ENCODE measurements at places on chromosomes 2 and 18.
A peak's percentile ranks its signal among the peaks of the same experiment; 100 is the strongest.

GRCh38 chr18:76697441-76697901, 124.9 kb upstream of the ZNF236 start:
- DNase-seq: no peak

- DNase-seq: peak; percentile 15
These were observed at the start of gene CHST10 for GRCh38 chr2:100416935-100417710. TSS of gene CHST10 (minus strand) at chr2:100417668. CDS start at chr2:100406675, 10,993 bp downstream.

DNA sequence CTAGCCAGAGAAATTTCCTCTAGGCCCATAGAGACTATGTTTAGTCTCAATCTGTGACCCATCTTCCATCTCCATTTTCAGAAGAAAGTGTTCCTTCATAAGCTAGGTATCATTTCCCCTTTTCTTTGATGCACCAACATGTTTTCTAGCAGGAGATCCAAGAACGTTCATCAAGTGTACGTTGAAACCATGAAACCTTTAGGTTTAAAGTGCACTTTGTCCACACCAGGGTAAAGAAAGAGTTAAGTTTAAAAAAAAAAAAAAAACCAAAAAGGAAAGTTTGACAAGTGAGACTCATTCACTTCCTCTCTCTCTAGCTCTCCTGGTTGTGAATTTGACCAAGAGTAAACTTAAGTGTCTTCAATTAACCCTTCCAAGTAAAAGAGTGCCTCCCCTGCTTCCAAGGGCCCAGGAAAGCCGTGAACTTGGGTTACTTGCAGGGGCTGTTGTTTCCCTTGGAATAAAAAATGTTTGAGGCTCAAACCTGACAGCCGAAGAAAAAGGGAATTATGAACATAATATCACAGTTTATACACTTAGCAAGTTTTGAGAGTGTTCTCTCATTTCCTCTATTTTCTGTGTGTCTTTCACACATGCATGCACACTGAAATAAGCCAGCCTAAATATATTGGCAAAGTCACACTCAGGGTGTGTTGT, 56.7 kb downstream of the LBH start:
- no peak for DNase-seq

- DNase-seq: no peak
These were observed 107.6 kb downstream of the STRN start for GRCh38 chr2:36858551-36859365.

- no peak for DNase-seq
These were observed 159.8 kb downstream of the METTL4 start for GRCh38 chr18:2411381-2411960.

DNA sequence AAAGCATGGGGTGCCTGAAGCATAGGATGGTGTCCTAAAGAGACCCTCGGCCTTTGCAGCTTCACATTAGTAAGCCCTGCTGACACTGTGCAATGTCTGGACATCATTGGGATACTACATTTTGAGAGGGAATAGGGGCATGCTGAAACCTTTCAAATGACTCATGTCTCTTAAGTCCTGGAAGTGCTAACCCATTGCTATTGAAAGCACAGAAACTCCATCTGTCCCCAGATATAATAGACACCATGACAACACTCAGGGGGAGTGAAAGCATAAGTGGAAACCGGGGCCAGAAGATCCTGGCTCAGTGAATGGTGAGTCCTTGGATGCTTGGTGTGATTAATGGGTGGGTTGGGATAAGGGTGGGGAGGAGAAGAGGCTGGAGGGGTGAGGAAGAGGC, 595.5 kb upstream of the ID2 start:
- DNase-seq: no peak

DNA sequence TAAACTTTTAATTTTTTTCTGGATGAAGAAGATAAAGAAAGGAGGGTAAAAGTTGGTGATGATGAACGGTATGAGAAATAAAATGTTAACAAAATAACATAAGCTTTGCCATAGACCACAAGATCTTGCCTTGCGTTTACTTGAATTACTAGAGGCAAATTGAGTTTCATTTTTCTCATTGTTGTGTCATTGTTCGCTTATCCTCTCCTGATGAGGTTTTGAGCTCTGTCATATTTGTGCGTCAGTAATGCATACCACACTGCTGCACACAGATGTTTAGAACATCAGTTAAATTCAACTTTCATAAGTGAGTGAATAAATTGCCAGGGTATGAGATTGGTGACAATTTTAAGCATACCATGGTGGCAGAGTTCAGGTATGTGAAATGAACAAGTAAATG, 843.6 kb downstream of the SUCLG1 start:
- no peak for DNase-seq

DNA sequence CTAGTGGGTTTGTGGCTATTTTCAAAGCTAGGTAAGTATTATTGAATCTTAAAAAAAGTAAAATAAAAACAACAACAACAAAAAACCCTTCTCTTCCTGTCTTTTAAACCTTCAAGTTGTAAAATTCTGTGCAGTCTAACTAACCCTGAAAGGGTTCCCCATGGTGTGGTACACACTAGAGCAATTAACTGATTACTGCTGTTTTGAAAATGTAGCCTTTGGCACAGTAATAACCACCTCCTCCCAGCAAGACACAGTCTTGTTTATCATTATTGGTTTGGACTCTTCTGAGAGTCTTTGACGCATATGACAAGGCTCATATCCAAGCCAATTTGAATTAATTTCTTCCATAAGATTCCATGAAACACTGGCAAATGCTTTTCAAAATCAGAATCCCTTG, 2184.6 kb upstream of the PIK3C3 start:
- no peak for DNase-seq

GRCh38 chr2:121489284-121489683, 41.4 kb upstream of the RNU4ATAC start:
- no peak for DNase-seq

DNA sequence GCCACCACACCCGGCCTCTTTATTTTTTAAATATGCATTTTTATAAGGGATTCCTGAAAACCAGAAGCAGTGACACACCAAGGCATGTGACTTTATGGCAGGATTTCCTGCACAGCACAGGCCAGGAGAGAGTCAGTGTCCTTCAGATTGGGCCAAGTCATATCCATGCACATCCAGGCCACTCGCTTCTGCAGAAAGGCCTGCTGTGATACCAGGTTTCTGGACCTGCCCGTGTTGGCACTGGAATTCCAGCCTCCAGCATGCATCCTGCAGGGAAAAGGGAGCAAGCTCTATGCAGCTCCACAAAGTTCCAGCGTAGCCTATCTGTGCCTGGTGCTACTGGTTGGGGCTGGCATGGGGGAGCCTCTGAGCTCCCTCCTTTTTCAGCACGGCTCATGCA, 36.8 kb downstream of the MEX3C start:
- DNase-seq: no peak

DNA sequence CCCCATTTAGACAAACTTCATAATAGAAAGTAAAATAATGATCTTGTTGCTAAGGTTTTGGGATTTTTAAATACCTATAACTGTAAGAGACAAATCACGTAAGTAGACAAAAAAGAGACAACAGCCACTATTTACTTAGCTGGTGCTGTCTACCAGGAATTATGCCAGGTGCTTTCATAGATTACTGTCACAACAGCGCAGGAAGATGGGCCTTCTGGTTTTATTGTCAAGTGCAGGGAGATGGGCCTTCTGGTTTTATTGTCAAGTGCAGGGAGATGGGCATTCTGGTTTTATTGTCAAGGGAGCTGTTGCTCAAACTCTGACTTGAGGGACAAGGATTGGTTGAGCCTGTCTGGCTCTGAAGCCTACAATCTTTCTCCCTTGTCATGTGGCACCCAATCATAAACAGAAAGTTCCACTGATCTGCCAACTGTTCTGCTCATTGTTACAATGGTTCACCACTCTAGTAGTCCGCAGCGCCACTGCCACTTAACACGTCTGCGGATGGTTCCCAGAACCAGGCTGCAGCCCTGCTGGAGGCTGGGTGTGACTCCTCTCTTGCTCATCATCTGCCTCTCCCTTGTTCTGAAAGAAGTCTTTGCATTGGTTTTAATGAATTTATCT, 95.0 kb downstream of the RNF144A start:
- DNase-seq: no peak

DNA sequence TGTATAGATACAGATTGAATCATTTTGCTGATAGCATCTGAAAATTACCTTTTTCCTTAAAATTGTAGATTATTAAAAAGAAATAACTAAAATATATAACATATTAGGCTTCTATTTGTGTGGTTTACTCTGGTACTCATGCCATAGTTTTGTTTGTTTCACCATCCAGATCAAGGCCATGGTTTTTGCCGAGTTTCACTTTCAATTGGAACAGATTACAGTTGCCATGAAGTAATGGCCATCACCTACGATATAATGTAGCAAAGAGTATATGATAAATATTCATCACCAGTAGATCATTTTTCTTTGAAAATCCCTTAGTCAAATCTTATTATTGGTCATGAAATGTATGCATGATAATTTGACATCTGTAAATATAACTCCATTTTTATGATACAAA, 11.9 kb upstream of the DNAH7 start:
- DNase-seq: no peak

GRCh38 chr2:237674731-237675276, 47.4 kb downstream of the LRRFIP1 start:
- peak; percentile 69 for DNase-seq

GRCh38 chr18:27717816-27718215, 459.1 kb downstream of the CDH2 start:
- no peak for DNase-seq

DNA sequence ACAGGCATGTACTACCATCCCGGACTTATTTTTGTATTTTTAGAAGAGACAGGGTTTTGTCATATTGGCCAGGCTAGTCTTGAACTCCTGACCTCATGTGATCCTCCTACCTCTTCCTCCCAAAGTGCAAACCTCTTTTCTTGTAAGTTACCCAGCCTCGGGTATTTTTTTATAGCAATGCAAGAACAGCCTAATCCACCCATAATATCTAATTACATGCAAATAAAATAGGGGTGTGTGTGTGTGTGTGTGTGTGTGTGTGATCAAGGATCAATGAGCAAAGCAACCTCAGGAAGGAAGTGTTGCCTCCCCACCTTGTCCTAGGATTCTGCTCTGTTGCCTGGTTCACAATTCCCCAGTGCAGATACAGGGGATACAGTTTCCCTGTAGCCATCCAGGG, 45.6 kb downstream of the NGEF start:
- DNase-seq: no peak

DNA sequence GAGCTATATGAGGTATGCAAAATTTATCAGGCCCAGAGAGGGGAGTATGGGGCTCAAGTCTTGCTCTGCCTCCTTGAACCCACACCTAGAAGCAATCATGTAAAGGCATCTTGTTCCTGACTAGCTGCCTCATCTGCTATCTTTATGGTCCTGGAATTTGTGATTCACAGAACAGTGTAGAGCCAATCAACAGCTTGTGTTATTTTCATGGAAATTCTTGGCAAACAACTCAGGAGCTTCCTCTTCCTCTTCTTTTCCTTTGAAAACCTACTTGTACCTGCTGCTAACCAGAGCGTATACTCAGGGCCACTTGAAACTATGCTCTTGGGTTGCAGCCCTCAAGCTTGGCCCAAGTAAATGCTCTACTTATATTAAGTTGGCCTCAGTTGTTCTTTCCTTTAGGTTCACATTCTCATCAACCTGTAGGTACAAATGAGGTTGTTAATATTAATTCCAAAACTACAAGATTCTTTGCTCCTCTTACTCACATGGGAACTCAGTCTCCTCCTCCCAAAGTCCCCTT, 3.5 kb upstream of the NOSTRIN start:
- DNase-seq: no peak

- peak; percentile 43 for DNase-seq
These were observed 23.7 kb upstream of the SCYGR1 start for GRCh38 chr2:227411320-227411989.

GRCh38 chr2:18435426-18436037, 124.9 kb downstream of the RDH14 start:
- DNase-seq: no peak

GRCh38 chr18:66440433-66440832, 163.5 kb downstream of the CDH19 start:
- no peak for DNase-seq

- no peak for DNase-seq
These were observed 67.7 kb downstream of the HPCAL1 start for GRCh38 chr2:10370390-10370789.

DNA sequence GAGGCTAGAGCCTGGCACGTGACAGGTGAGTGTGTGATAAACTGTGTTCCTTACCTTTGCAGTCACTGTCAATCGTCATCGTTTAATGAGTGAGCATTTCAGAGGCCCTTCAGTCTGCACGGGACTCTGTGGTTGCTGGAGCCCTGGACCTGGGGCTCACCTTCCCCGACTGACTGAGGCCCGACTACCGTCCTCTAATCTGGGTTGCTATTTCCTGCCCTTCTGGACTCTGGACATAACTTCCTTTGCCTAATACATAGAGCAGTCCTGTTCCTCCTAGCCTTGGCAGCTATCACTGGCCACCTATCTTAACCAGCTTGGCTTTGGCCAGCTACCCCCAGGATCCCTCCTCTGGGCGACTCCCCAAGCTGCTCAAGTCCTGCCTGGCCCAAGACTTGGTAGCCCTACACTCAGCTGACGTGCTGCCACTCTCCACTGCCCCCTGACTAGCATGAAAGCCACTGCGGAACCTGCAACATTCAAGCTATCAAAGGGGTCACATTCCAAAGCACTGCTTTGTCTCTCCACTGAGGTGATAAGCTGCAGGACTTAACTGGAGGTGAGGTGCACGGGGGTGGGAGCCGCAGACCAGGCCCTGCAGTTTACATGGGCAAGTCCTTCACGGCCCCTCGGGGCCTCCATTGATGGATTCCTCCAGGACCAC, 11.1 kb upstream of the RAB17 start:
- no peak for DNase-seq

DNA sequence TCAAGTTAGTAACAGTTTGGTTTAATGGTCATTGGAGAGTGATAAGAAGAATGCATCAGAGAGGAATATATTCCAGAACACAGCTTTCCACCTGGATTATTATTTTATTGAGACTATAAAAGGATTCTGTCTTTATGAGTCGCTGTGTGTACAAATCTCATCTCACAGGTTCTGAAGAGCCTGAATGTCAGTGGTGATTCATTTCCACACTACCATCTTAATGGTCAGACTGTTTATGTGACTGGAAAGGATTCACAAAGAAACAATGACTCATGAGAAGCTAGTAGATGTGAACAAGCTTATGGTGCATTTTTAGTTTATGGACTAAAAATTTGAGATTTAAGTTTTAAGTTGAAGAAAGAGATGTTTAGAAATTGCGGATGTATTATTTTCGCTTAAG, 685.4 kb upstream of the NRXN1 start:
- no peak for DNase-seq

DNA sequence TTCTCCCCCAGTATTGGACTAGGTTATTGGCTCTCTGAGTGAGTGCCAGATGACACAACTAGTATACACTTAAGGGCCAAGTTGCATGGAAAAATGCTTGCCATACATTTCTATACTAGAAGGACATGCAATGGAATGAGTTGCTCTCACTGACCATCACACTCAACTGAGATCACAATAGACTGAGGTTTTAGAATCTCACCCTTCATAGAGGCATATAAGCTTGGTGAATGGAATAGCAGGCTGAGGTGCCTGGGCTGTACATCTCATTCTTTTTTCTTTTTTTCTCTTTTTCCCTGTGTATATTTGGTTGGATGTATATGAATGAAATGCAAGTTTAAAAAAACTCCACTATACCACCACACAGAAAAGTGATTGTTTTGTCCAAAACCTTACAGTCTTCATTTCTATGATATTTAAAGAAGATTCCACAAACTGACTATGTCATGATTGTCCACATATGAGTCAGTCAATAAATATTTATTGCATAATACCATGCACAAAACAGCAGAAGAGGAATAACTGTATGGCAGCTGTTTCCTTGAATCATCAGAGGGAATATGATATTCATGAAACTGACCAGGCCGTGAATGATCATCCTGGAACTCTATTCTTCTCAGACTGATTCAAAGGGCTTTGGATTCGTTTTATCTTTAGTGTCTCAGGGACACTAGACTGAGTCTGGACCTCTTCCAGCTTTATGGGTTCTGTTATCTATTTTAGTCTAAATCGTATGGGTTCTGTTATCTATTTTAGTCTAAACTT, 122.6 kb upstream of the STK17B start:
- no peak for DNase-seq
